ENCODE measurements at places on chromosomes 16 and 17. TPM values are rescaled to one million over a fixed set of nuclear protein-coding genes. Genes with fewer than 3 reads are reported as not detected.

Gene SPG7
- 159 TPM for total RNA-seq

Gene CUEDC1
- 27.5 TPM for total RNA-seq

Gene KRT26
- total RNA-seq, result not detected

Gene ARHGAP44
- total RNA-seq, result 3.3 TPM

Gene PIGL
- 20.0 TPM for total RNA-seq

Gene SETD6
- 34.9 TPM for total RNA-seq

Gene CDH8
- 1.7 TPM for total RNA-seq

Gene CACNG5
- total RNA-seq, result not detected

Gene ODAD4
- total RNA-seq, result 0.98 TPM

Data from Caco-2 (cell line).